NCI-H1436 treated with DMSO at 0.1 percent for 48 hours (cell line): ENCODE measurements at places on chromosomes 3 and 15.

GRCh38 chr15:73714695-73715301, 30.6 kb downstream of the CD276 start:
- DNase-seq = no peak

DNA sequence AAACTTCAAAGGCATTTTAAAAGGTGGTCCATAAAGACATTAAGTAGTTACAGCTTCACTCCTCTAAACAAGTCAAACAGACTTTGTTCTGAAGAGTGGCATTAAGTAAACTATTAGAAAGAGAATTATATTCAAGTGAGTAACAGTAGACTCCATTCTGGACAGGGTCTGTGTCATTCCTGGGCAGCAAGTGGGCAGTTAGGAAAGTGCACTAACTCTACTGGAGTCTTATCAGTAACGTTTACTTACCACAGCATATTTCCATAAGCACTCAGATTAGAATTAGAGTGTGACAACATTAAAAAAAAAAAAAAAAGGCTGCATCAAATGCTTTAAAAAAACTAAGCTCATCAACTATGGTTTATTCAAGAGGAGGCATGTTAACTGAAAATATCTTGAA, 10.6 kb downstream of the UBR1 start:
- DNase-seq = no peak

- DNase-seq = no peak
Observed at GRCh38 chr15:58228718-58229117, 90.5 kb downstream of the AQP9 start.

DNA sequence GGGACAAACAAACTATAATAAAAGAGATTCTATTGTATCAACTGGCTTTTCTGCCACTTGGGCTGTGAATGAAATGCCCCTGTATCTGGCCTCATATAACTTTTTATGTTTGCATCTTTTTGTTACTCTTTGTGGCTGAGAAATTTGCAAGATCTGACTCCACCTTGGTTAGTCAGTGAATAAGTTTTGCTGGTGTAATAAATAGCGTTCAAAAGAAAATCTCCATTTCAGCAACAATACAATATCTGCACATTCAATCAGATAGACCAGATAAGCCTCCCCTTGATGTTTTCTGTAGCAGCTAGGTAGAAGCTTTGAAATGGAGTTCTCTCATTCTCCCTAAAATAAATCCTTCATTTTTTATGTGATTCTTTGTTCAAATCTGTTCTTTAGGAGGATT, 12.0 kb downstream of the TRAT1 start:
- no peak for DNase-seq

DNA sequence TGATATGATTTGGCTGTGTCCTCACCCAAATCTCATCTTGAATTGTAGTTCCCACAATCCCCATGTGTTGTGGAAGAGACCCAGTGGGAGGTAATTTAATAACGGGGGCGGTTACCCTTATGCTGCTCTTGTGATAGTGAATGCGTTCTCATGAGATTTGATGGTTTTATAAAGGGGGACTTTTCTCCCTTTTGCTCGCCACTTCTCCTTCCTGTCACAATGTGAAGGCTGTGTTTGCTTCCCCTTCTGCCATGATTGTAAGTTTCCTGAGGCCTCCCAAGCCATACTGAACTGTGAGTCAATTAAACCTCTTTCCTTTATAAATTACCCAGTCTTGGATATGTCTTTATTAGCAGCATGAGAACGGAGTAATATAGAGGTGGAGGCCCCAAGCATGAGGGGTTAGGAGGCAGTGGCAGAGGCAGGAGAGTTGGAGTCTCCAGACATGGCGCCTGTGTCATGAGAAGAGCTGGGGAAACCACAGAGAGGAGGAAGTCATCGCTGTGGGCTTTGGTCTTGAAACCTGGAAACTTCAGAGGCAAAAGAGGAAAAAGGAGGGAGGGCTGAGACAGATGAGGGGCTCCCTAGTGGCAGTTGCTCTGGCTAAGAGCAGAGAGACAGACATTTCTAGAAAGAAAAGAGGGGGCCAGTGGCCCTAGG, 107.8 kb upstream of the VEPH1 start:
- no peak for DNase-seq

- DNase-seq = no peak
Observed at GRCh38 chr3:72995337-72995736, 1.3 kb upstream of the PPP4R2 start.

- peak; percentile 49 for DNase-seq
Observed at GRCh38 chr15:96327155-96327741, 3.3 kb upstream of the NR2F2 start.

- DNase-seq = no peak
Observed at GRCh38 chr3:138188013-138188730, 1.1 kb downstream of the ARMC8 start.

- no peak for DNase-seq
Observed at GRCh38 chr3:74605437-74605836, 9.0 kb downstream of the CNTN3 start.
